NCI-H446 treated with DMSO at 0.1 percent for 48 hours (cell line): ENCODE measurements at places on chromosomes 1 and 21.

DNA sequence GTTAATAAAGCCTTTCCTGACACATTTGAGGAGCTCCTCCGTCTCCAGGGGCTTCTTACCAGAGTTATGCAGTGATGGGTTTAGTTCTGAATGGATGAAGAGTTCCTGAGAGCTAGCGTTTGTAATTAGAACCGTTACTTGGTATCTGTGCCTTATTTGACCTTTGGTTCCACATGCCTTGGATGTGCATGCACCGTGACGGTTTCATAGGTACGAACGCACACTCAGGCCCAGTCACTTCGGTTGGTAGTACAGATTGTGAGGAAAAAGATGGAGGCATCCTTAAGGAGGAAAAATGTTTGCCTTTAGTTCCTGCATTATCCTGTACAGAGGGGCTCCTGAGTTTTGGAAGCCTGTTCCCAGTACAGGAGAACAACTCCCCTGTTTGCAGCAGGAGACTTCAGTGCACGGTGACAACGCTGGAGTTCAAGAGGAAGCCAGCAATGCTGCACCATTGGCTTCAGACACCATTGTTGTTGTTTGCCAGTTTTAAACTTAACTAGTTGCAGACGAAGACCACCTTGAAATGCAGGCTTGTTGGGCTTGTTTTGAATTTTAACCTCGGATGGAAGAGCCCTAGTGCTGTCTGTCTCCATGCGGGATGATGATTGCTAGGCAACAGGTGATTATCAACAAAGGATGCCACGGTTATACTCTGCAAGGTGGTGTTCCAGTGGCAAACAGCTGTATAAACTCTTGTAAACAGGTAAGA, 8.2 kb downstream of the RBM15 start:
- no peak for DNase-seq

GRCh38 chr1:87853576-87854351, 525.1 kb downstream of the LMO4 start:
- no peak for DNase-seq

DNA sequence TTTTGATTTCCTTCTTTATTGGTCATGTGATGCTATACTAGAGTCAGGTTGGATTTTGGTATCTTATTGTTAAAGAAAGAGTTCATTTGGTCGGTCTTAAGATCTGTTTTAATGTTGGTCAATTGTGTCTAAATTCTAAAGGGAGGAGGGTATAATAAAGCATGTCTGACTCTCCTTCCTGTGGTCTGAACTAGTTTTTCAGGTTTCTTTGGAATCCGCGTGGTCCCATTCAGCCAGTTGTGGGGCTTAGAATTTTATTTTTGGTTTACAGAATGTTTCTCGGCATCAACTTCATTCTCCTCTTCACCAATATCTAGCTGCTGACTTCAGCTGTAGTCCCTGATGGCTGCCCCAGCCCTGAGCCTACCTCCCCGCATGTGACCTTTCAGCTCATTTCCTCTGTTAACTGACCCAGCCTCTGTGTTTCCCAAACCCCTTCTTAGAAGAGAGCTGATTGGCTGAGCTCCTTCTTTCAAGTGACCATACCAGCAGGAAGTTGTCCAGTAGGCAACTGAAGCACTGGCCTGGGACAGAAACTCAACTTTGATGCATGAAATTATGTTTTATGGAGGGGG, 8.7 kb upstream of the MYOC start:
- no peak for DNase-seq

- no peak for DNase-seq
Measured at GRCh38 chr1:233281711-233282581, 13.6 kb downstream of the PCNX2 start.

DNA sequence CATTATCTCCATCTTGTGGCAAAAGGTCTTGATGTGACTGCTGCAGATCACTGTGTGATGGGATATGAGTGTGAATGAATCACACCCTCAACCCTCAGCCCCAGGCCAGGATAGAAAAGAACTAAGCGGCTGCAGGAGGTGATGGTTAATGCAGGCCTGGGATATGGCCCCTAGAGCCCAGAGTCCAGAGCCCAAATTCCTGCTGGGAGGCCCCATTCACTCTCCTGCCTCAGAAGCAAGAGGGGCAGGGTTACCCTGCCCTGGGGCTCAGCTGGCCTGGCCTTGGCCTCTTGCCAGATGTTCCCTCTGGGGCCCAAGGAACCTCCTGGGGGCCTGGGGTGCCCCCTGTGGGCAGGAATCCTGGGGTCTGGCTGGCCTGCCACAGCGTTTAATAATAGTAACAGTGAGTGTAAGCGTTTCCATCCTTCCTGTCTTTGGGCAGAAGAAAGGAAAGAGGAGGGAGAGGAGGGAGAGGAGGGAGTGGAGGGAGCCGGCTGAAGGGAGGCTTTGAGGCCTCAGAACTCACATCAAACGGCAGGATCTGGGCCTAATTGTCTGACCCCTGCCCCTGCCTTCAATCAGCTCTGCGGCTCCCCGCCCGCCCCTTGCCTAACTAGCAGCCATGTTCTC, 26.2 kb downstream of the DMAP1 start:
- DNase-seq = no peak
